K562 (cell line): ENCODE measurements at places on chromosomes 4 and X. TPM values are rescaled to one million over a fixed set of nuclear protein-coding genes. Genes with fewer than 3 reads are reported as not detected.
A peak's percentile ranks its signal among the peaks of the same experiment; 100 is the strongest.

DNA sequence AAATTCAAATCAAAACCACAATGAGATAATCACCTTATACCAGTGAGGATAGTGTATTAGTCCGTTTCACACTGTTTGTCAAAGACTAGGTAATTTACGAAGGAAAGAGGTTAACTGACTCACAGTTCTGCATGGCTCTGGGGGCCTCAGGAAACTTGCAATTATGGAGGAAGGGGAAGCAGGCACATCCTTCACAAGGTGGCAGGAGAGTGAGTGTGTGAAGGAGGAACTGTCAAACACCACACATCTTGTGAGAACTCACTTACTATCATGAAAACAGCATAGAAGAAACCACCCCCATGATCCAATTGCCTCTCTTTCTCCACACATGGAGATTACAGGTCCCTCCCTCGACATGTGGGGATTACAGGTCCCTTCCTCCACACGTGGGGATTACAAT is 54.7 kb upstream of the TRPC5 start:
- no peak for DNase-seq

DNA sequence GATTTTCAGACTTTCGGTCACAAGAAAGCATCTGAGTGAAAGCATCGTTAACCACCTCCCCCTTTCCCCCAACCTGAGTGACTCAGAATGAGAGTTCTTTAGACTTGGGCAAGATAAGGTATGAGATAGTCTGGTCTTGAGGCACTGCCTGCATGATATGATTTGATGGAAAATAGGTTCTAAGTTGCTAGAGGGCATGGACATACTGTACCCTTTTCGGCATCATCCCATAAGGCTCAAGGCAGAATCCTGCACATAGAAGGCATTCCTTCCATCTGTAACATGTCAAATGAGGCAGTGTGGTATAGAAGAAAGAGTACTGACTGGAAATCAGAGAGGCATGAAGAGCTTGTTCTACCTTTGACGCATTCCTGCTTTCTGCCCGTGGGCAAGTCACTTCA is 16.8 kb upstream of the AMOT start:
- DNase-seq: no peak

DNA sequence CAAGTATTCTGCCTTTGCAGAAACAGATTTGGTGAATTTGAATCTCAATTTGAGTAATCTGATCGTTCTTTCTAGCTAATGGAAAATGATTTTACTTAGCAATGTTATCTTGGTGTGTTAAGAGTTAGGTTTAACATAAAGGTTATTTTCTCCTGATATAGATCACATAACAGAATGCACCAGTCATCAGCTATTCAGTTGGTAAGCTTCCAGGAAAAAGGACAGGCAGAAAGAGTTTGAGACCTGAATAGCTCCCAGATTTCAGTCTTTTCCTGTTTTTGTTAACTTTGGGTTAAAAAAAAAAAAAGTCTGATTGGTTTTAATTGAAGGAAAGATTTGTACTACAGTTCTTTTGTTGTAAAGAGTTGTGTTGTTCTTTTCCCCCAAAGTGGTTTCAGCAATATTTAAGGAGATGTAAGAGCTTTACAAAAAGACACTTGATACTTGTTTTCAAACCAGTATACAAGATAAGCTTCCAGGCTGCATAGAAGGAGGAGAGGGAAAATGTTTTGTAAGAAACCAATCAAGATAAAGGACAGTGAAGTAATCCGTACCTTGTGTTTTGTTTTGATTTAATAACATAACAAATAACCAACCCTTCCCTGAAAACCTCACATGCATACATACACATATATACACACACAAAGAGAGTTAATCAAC is 15.3 kb downstream of the PLP1 start:
- no peak for DNase-seq

GRCh38 chrX:47313056-47313455 is 57.3 kb upstream of the ZNF157 start:
- no peak for DNase-seq

DNA sequence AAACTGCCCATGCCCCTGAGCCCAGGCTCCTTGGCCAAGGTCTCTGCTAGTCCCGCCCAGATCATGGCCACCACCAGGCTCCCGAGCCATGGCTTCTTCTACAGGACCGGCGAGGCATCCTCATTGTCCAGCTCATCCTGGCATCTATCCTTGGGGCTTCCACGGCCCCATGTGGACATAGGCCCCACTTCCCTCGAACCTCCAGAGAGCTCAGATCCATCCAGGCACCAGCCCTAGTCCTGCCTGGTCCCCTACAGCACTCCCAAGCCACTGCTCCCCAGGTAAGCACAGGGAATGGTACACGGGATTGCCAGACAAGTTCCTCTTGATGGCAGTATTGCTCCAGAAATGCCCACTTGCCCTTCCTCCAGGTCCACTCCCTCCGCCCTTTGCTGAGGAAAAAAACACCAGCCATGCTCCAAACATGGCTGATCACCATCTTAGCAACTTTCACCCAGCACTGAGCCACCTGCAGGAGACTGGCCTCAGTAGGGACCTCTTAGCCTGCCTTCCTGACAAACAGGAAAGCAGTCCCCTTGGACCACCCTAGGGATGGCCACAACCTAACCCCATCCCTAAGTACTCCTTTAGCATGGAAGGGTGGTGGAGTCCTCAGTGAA is 272.1 kb upstream of the AGTR2 start:
- peak; percentile 12 for DNase-seq

DNA sequence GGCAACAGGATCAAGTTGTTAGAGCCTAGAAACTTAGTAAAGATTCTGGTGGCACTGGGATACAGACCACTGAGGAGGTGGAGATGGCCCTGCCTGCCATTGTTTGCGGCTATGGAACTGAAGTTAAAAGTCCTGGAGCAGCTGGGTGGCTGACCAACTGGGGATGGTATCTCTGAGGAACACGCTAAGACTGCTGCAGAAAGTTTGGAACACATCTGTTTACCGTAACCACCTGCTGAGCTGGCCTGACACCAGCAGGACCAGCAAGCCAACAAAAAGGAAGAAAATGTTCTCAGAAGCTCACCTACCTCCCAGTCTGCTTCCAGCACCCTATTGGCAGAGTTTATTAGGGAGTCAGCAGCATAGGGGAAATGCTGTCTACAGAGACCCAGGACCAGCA is 17.4 kb upstream of the PACRGL start:
- no peak for DNase-seq

- DNase-seq: no peak
These were observed 994.2 kb upstream of the TENM3 start for GRCh38 chr4:181249031-181249430.

- no peak for DNase-seq
These were observed 35.1 kb upstream of the NR3C2 start for GRCh38 chr4:148477276-148477675.

DNA sequence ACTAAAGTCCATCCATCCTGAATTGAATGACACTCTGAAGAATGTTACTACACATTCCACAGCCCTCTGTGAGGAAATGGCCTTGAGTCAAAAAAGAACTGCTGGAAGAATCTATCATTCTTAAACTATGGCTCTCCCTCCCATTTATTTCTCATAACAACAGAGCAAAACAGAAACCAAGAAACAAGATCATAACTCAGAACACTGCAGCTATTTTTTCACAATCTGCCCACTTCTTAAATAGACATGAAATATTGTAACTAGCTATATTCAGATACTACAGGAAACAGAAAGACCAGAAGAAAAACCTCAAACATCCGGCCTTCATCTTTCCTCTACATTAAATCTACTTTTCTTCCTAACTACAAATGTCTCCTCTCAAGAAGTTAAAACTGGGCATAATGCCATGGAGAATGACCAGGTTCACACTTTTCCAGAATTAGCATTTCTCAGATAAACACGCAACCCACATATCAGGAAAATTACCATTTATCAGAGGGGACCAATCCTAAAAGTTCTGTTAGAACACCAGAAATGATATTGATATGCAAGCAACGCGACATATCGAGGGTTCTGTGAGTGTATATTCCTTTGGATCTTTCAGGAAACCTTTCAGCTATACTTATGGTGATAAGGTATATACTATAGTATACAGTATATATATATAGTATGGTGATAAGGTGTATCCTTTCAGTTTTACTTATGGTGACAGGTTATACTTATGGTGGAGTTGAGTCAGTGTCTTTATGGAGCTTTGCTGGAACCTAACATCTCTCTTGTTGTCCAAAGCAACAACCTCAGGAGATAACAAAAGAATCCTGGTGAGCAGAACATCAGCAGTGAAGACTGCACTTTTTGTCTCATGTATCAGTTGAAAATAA is 60.4 kb upstream of the IRF2 start:
- no peak for DNase-seq

GRCh38 chrX:129723511-129723910 is 15.3 kb upstream of the XPNPEP2 start:
- no peak for DNase-seq

DNA sequence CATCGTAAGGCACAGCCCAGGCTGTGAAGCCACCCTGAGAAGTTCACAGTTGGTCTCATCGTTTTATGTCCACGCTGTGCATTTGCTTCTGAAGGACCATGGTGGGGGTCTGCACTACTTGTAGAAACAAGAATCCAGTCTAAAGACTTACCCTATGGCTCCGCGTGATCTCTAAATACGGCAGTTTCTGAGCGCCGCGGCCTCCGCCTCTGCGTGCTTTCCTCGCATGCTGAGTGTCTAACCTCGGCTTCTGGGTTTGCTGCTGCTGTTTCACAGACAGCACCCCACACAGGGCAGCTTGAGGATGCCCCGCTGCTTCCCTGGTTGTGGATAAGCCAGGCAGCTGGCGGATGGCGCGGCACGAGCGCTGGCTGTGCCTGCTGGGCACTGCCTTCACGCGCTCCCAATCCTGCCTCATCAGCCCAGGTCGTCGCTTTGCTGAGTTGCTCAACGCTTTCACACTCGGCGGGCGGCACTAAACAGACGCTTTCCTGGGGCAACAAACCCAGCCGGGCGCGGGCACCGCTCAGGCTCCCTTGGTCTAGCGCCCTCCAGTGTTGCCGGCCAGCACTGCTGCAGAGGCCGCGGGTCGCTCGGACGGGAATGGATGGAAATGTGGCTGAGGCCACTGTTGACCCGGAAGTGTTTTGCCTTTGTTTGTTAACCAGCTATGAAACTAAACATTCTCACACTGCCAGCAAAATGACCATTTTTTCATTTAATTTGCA is 39.2 kb downstream of the FGFRL1 start:
- no peak for DNase-seq

DNA sequence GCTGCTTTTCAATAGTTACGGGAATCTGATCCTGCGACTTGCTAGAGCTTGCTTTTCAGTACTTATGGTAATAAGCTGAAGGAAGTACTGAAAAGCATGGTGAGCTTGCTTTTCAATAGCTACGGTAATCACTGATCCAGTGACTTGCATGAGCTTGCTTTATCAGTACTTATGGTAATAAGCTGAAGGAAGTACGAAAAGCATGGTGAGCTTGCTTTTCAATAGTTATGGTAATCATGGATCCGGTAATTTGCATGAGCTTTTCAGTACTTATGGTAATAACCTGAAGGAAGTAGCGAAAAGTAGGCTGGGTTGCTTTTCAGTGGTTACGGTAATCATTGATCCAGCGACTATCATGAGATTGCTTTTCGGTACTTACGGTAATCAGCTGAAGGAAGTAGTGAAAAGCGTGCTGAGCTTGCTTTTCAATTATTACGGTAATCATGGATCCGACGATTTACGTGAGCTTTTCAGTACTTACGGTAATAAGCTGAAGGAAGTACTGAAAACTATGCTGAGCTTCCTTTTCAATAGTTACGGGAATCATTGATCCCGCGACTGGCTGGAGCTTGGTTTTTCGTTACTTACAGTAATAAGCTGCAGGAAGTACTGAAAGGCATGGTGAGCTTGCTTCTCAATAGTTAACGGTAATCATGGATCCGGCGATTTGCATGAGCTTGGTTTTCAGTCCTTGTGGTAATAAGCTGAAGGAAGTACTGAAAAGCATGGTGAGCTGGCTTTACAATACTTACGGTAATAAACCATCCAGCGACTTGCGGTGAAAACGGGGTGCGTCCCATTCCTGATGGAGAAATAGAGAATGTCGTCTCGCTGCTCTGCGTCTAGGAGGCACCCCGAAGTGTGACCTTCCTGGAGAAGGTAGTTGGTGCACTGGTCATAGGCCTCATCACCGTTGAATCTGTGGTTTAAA is 6.5 kb downstream of the CRLF2 start:
- DNase-seq: peak; percentile 10

GRCh38 chrX:148552775-148553174 is 52.4 kb downstream of the AFF2 start:
- peak; percentile 12 for DNase-seq

- no peak for DNase-seq
These were observed 53.8 kb downstream of the SYNPO2 start for GRCh38 chr4:118942465-118942864.

DNA sequence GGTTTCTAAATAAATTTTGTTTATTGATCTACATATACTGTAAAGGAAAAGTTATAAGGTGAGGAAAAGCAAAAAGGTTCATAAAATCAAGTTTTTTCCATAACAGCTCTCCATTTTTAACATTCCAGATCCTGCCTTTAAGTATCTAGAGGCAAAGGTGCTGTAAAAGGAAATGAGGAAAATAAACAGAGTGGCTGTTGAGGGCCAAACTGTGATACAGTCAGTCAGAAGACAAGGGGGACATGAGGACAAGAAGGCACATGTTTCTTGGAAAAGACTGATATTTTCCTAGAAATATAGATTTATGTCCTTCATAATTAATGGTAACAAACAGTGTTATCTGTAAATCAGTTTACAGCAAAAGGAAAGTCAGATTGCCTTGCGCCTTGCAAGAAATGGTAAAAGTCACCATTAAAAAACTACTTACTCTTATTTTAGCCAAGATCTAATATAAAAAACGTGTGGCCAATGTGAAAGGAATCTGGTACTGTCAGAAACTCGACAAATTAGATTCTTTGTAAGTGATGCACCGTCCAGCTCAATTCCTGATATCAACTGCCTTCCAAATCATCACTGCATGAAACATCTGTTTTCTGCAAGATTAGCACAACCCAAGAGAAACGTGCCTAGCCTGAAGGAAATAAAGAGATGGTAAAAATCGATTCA is 34.0 kb upstream of the VEGFD start:
- DNase-seq: no peak

GRCh38 chr4:87032884-87033533 is 98.2 kb downstream of the AFF1 start:
- no peak for DNase-seq

- DNase-seq: no peak
These were observed 12.1 kb upstream of the COPS4 start for GRCh38 chr4:83022724-83023450.

DNA sequence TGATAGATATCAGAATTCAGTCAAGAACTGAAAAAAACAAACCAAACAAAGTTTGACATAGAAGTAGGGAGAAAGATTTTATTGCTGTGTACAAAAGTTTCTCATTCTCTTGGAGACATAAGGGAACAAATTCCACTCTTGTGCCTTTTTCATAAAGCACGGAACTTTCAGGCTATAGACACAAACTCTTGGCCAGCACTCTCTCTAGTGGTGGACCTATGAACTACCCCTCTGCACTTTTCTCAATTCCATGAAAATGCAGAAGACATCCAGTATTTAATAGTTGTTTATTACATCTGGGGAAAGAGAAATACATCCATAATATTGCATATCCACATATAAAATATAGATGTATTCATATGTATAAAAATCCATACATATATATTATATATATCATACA is 291.6 kb upstream of the HS3ST1 start:
- DNase-seq: peak; percentile 9

NAP1L3 gene
- not detected in 2 replicates for total RNA-seq

ZAR1 gene
- total RNA-seq: 0.84 and 0.94 TPM in 2 replicates

PNCK gene
- total RNA-seq: 1.9 and 2.2 TPM in 2 replicates

HSFX1 gene
- total RNA-seq: not detected in 2 replicates
